ENCODE measurements at places on chromosomes 12 and 14.

DNA sequence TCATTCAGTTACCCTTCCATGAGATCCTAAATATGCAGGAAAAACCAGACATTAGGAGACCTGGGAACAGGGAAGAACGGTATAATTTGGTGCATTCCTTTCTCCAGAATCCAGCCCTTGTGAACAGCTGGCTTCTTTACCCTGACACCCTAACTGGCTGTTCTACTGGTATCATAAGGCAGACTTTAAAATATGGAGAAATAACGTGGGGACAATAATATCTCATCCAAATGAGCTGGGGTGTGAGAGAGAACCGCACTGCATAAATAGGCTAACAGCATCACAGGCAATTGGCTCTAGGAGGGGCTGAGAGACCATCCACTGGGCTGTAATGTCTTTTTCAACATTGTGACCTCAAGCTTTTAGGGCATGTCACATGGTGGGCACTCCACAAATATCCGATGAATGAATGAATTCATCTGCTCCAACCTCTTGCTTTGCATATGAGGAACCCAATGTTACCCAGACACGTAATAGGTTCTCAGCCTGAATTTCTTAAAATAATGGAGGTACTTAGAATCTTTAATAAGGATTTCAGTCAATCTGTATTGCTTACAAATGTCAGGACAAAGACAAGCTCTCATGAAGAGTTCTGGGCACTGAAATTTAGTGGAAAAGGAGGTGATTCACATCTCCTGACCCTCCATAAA is 157.9 kb downstream of the SAMD4A start:
- no peak for DNase-seq

GRCh38 chr12:125216756-125217155 is 151.5 kb downstream of the AACS start:
- DNase-seq, result no peak

DNA sequence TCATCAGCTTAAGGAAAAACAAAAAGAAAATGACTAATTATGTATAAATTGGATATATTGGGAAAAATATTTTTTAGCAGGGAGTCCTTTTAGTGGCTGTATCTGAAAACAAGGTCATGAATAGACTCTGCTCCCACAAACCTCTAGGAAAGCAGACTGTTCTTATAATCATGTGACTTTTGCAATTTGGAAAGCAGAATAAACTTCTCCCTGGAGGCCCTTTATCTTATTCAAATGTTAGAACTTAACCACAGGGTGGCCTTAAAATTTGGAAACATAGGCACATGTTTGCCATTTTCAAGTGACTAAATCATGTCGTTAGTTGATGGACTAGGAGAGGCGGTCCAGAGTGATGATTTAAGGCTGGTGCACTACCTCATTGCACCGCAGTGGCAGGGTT is 196.6 kb upstream of the KRR1 start:
- DNase-seq, result no peak

DNA sequence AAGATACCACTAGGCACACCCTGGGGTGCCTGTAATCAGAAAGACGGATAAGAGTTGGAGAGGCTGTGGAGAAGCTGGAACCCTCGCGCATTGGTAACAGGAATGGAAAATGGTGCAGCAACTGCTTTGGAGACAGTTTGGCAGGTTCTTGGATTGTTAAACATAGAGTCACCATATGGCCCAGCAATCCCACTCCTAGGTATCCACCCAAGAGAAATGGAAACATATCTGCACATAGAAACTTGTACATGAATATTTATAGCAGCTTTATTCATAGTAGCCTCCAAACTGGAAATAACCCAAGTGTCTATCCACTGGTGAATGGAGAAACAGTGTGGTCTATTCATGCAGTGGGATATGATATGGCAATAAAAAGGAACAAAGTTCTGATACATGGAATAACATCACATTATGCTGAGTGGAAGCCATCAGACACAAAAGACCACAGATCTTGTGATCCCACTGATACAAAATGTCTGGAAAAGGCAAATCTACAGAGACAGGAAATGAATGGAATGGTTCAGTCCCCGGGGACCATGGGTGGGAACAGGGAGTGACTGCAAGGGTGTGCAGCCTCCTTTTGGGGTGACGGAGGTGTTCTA is 45.4 kb downstream of the JAG2 start:
- no peak for DNase-seq

GRCh38 chr14:33232031-33232430 is 293.4 kb downstream of the NPAS3 start:
- DNase-seq, result no peak

DNA sequence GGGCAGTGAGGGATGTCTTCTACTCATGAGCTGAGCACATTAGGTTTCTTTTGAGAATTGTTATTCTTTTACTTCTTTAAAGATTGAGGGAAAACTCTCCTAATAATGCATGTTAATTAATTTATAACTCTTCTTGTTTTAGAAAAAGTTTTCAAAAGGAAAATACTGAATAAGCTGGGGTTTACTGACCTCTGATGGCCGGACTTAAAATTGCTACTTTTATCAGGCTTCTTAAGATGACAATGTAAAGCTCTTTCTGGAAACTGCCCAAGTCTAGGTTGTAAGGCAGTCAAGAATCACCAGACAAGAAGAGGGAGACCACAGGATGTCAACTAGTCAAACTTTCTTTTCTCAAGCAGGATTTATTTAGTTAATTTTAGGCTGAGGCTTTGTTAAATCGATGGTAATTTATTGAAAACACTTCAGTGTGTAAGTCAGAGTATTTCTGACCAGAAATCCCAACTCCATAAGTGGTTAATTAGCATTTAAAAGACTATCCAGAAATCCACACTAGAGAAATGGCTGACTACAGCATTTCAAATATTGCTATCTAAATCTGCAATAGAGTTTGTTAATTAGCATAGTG is 82.1 kb downstream of the AVPR1A start:
- no peak for DNase-seq

GRCh38 chr12:98587084-98587483 is 6.4 kb upstream of the SLC25A3 start:
- DNase-seq, result peak; percentile 87

DNA sequence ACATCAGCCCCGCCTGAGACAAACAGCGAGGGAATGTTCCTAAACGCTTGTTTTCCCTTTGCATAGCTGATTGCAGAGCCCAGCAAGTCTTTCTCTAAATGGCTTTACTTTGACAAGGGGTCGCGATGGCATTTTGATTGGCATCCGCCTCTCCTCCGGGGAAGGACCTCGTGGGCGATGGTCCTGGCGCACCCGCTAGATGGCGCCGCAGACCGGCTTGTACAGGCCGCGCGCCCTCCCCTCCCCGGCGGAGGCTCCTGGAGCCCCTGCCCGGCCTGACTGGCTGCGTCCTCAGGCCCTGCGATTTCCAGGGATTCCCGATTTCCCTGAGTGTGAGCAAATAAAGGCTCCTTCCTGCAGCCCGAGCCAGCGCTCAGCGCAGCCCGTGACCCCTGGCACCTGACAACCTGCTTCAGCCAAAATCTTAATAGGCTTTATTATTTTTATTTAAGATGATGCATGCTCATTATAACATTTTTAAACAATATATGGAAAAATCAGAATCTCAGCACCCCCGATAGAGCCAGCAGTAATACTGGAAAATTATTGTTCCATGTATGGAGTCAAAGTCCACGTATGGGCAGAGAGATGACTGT is 468.3 kb downstream of the AACS start:
- DNase-seq, result no peak

GRCh38 chr14:21528381-21529348 is 2.5 kb upstream of the SALL2 start:
- no peak for DNase-seq

- DNase-seq, result no peak
Measured at GRCh38 chr12:19780460-19780859, 341.2 kb downstream of the AEBP2 start.

DNA sequence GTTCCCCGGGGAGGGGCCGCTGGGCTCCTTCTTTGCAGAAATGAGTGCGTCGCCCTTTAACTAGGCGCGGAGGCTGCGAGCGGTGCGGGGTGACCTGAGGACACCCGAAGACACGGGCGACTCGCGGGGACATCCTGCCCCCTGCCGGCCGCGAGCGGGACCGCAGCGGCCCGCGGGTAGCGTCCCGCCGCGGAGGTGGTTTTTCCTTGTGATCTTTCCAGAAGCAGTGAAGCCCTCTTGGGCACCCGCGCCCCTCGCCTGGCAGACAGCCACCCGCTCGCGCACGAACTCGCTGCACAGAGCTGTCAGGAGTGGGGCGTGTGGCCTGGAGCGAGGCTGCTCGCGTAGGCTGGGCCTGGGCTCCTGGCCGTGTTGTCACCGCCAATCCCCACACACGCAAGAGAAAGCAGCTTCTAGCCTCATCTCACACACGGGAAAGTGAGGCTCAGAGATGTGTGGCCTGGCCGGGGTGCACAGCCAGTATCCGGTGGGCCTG is 67.2 kb downstream of the DIO3 start:
- peak; percentile 77 for DNase-seq

DNA sequence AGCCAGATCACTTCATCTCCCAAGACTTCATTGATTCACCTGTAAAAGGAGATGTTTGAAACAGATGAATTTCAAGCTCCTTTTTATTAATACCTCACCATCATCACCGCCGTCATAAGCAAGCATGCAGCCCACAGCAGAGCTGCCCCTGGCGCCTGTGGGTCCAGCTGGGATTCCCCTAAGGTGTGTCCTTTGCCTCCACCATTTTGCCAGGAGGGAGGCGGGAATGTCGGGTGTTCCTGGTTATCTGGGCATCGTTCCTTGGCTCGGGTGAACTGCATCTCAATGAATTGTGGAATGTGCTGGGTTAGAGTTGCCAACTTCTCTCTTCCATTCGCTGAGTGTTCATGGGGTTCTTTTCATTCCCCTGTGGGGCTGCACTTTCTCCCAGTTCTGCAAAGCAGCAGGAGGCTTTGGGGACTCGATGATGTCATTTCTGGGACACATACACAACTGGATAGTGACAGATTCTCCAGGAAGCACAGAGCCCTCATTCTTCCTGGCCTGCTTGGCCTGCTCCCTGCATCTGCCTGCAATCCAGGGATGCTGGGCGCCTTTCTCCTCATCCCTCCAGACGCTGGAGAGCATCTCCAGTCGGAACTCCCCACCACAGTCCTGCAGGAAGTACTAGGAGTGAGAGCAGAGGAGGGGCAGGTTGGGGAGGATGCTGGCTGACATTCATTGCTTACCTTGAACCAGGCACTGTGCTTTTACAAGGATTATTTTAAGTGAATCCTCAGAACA is 10.1 kb downstream of the CCND2 start:
- no peak for DNase-seq

DNA sequence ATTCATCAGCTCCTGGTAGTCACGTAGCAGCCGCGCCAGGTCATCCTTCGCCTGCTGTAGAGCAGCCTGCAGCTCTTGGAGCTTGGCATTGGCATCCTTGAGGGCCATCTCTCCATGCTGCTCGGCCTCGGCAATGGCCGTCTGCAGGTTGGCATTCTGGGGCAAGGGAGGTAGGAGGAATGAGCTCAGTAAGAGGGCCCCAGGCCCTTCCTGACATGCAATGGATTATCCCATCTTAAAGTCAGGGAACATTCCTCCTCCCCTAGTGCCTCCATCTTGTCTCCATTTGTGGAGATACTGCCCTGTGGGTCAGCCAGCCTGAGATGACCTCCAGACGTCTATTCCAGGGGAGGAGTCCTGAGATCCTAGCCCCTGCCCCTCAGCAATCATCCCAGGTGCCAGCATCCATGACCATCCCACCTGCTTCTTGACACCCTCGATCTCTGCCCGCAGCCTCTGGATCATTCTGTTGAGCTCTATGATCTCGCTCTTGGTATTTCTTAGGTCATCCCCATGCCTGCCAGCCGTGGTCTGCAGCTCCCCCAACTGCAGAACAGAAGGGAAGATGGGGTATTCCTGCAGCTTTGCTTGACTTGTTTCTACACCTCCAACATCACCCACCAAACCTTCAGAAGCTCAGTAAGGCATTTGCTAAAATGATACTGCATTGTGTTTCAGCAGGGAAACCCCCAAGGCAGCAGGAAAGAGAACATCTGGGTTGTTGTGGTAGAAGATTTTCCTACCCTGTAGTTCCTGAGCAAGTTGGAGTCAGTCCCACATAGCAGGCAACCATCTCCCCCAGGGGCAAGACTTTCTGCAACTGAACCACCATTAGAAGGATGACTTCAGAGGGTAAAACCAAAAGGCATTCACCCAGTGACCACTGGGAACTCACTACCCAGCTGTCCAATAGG is 4.4 kb downstream of the KRT3 start:
- no peak for DNase-seq

DNA sequence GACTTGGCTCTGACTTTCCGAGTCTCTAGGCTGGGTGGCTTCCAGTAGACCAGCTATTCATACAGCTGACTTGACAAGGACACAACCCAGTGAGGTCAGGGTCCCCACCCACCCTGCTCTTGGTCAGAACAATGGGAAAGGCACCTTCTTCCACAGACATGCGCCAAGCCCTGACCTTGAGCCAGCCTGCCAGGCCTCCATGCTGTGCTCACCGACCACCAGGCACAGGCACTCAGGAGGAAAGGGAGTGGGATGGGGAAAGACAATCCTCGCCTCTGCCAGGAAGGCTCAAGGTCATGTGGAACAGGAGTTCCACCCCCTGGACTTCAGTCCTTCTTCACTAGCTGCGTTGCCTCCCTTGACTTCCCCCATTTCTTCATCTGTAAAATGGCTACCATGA is 31.4 kb downstream of the GALNT16 start:
- no peak for DNase-seq

- DNase-seq, result peak; percentile 33
Measured at GRCh38 chr14:102554821-102555819, 37.3 kb upstream of the RCOR1 start.

- no peak for DNase-seq
Measured at GRCh38 chr14:68610251-68610793, 182.5 kb downstream of the ZFP36L1 start.

DNA sequence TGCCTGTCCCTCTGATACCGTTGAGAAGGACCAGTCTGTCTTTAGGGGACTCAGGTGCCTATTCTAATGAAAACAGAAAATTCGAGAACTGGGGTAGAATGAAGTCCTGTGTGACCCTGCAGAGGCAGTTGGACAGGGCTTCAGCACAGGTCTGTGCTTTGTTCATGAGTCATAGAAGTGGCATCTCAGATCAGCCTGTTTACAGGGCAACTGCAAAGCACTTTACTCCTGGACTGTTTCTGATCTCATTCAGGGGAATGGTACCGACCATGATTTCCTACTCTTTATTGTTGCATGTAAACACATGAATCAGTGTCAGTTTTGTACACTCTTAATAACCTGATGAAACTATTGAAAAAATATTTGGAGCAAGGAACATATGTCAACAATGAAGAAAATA is 1517.0 kb downstream of the AACS start:
- DNase-seq, result no peak

DNA sequence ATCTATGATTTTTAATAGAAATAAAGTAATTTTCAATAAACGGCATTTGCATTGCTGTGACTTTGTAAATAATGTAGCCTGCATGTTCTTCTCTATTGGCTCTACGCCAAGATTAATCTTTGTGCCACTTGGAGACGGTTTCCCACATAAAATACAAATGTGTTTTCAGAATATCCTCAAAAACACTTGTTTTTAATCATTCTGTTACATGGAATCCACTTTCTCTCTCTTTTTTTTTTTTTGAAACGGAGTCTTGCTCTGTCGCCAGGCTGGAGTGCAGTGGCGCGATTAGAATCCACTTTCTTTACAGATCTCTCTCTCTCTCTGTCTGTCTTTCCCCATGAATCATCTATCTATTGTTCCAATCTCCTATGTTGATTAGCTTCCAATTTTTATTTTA is 22.8 kb upstream of the SSPN start:
- DNase-seq, result no peak

GRCh38 chr12:19648591-19648990 is 209.3 kb downstream of the AEBP2 start:
- DNase-seq, result no peak

GRCh38 chr12:129304529-129304928 is 451.3 kb downstream of the GLT1D1 start:
- no peak for DNase-seq

All from NCI-H1436 (cell line).